Activated naive CD4-positive, alpha-beta T cell treated with anti-CD3 and anti-CD28 coated beads, Interleukin-2, amount 50 U/mL, for 72 hours (primary cell): ENCODE measurements at places on chromosomes 3 and 15. TPM values are rescaled to one million over a fixed set of nuclear protein-coding genes. Genes with fewer than 3 reads are reported as not detected.

- no peak for DNase-seq
Measured at GRCh38 chr3:191959876-191960413, 499.0 kb downstream of the PYDC2 start.

CHDH gene
- total RNA-seq = 0.02 TPM

DNA sequence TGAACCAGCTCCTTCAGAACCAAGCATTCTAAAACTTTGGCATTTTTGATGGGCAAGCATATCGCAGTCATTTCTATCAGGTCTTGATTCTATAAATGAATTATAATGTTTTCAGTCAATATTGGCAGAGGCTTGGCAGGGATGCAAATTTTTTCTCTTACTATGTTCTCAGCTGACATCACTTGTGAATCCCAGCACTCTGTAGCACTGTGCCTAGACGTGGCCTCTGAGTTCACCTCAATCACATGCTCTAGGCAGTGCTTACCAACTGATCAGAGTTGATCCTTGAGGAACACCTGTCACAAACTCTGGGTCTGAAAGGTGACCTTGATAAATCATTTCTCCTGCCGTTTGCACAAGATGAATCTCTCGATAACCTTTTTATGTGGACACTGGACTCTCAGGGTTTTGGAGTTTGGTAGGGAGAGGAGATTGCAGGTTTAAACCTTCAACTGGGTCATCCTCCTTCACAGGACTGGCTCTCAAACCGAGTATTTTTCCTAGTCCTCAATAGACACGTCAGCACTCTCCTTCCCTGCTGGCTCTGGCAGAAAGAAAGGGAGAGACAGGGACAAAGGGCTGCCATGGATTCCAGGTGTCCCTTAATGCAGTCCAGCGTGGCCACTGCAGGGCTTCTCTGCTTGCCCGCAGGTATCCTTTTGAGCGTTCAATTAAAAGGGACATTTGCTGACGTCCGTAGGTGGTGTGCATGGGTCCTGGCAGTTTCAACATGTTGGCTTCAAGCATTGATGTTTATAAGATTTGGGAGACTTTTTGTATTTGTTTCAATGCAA is 222.3 kb upstream of the CMC1 start:
- DNase-seq = no peak

DNA sequence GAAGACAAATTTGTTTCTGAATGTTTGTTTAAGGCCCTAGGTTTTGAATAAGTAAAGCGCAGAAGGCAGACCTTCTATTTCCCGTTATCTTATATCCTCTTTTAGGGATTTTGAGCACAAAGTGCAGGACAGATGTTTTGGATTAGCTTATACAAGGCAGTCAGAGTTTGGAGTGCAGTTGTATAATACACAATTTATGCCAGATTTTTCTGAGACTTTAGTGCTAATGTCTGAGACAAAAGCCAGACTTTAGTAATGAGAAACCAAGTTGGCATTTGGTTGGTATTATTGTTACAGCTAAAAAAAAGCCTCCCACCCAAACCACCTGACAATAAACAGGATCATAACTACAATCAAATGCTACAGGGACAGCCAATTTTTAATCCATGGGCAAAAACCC is 309.9 kb upstream of the SATB1 start:
- no peak for DNase-seq

ADAMTS9 gene
- not detected for total RNA-seq

DNA sequence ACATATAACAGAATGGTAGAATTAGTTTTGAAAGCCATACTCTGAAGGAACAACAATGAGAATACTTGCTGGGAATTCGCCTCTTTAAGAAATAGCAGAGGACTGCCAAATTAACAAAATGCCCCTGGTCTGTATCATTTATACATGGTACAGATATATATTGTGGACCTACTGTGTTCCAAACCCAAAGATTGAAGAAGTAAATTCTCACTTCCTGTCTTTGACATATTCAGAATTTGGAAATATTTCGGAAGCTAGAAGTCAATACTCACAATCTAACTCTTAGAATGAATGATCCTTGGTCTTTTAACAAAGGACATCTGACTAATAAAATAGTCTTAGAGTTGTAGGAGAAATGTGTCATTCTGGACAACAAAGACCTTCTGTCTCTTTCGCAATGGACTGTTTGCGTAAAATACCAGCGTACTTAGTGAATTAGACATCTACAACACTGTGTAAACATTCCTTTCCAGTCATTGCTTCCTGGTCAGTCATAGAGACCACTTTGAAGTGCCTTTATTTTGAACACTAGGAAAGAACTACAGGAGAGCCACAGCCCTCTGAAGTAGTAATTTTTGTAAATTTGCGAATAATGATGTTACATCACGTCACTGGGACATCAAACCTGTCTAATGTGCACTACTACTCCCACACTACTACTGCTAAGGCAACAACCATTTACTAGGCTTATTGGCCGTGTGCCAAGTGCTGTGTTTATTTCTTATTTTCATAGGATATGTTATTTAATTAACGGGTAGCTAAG is 68.0 kb downstream of the CHL1 start:
- no peak for DNase-seq

DNA sequence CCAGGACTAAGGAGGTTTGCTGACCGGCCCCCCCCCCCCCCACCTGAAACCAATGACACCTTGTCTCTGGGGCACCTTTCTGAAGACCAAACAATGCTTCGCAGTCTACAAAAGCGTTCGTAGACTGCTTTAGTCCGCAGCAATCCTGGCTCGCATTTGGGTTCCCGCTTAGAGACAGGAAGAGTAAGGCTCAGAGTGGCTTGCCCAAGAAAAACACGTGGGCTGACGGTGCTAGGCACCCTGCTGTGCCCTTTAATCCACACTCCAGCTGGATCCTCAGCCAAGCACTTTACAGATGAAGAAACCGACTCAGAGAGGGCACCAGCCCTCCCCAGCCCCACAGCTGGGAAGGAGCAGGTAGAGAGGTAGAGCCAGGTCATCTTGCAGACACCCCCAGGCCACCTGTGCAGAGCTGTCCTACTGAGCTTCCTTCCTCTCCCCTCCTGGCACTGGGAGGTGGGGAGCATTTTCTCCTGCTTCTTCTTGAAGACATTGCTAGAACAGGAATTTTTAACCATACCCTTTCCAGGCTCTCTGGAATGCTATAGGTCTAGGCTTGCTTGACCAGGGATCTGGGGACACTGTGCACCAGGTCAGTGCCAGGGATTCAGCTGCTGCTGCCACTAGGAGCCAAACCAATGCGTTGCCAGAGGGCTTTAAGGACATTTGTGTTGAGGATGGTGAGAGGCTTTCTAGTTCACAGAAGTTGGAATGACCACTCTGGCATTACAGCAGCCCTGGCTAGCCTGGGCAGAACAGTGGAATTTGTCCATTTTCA is 1.0 kb upstream of the KLF15 start:
- no peak for DNase-seq

DNA sequence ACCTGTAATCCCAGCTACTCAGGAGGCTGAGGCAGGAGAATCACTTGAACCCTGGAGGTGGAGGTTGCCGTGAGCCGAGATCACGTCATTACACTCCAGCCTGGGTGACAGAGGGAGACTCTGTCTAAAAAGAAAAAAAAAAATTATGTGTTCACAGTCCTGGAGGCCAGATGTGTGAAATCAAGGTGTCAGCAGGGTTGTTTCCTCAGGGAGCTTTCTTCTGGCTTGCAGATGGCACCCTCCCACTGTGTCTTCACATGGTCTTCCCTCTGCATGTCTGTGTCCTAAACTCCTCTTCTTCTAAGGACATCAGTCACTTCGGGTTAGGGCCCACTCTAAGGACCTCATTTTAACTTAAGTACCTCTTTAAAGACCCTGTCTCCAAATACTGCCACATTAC is 56.1 kb upstream of the UBE2E1 start:
- DNase-seq = no peak

DNA sequence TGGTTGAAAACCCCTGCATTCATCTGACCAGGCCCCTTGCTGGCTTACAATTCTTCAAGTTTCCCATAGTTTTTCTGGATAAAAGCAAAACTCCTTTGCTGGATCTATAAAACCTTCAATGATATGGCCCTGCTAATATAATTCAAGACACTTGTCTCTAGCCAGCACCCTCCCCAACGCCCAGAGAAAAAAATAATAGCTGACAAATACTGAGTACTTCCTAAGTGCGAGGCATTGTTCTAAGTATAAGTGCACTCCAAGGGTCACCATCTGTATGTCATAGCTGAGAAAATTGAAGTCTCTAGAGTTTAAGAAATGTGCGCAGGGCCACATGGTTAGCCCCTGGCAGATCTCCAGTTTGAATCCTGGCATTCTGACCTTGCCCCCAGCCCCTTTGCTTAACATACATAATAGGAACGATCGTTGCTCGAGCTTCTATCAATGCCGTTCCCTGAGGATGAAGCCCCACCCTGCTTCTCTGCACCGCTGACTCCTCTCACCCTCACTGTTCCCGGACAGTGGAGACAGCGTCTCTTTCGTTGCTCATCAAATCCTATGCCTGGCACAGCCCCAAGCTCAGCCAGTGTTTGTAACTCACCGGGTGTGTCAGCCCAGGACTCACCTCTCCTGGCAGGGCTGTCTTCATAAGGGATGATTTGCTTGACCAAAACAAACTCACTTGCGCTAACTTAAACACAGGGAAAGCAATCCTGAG is 377.1 kb upstream of the PROK2 start:
- DNase-seq = no peak

PRSS50 gene
- total RNA-seq = not detected

GRCh38 chr3:64149886-64150285 is 75.4 kb downstream of the PRICKLE2 start:
- no peak for DNase-seq

DNA sequence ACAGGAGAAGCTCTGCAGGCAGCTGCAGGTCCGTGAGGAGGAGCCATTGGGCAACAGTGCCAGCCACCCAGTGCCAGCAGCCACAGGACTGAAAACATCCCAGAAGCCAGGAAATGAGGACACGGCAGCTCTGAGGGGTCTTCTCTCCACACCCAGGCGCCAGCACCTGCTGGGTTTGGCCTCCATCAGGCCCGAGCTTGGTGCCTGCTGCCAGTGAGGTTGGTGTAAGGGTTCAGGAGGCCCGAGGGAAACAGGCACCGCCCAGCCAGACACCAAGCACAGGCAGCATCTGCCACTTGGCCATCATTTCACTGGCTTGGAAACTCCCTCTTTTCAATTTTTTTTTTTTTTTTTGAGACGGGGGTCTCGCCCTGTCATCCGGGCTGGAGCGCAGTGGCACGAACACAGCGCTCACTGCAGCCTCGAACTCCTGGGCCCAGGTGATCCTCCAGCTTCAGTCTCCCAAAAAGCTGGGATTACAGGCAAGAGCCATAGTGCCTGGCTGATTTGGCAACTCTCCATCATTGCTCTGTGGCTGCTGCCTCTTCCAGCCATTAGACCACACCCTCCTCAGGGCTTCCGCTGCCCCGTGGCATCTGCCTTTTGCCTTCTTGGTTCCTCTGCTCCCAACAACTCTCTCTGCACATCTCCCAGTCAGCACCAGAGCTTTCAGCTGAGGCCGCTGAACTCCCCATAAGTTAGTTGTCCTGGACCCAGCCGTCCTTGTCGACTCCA is 1.5 kb upstream of the ITIH3 start:
- DNase-seq = no peak

GRCh38 chr15:90240856-90241255 is 6.8 kb downstream of the GDPGP1 start:
- DNase-seq = no peak

- no peak for DNase-seq
Measured at GRCh38 chr3:105518203-105518602, 151.5 kb downstream of the ALCAM start.

CPLX3 gene
- 0.25 TPM for total RNA-seq

- DNase-seq = no peak
Measured at GRCh38 chr15:88897142-88897455, 1.8 kb upstream of the HAPLN3 start.

DNA sequence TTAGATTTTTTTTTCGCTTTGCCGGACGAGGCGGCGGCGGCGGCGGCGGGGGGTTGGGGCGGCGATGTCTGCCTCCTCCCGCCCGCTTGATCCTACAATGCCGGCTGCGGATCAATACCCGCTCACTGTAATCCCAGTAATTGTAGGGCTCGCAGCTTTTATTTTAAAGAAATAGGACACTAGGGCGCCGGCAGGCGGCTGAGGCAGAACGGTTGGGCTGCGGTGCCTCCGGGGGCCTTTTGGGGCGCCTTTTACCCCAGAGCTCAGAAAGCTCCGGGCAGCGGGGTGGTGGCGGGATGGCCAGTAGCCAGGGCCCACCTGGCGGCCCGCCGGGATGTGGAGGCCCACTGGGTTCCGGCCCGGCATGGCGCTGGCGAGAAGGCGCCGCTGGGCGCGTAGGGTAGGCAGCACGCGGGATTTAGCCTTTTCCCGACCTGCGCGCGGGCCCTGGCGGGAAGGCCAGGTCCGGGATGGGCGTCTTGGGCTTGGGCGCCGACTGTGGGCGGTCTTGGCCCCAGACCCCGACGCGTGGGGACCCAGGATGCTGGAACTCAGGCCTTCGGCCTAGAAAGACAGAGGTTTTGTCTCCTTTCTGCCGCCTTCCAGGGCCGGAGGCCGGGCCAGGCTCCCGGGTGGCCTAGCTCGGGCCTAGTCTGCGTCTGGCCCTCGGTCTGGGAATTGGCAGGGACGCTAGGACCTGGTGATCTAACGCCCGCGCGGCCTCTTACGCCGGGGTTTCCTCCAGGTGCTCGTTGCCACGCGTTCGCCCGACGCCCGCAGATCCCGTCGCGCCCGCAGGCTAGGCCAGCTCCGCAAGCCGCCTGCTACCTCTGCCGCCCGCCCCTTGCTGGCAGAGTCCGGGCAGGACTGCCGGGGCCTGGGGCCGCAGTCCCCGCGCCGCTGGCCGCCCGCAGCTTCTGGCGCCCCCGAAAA is 15.5 kb upstream of the ONECUT1 start:
- DNase-seq = no peak

LRRC49 gene
- total RNA-seq = not detected

DNA sequence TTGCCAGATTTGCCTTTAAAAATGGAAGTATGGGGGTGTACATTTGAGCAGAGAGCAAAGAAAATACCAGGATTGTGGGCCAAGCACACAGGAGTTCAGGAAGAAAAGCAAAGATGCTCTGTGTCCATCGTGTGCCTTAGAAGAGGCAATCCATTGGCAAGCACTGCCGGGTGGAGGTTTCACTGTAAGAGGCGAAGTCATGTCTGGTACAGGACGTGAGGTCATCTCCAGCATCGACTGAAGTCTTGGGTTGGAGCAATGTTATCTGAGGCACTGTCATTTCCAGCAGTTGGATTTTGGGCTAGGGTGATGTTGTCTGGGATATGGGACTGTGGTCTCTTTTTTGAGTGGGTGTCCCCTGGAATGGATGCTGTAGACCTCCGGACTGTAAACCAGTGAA is 4.8 kb upstream of the RGMA start:
- DNase-seq = no peak

DNA sequence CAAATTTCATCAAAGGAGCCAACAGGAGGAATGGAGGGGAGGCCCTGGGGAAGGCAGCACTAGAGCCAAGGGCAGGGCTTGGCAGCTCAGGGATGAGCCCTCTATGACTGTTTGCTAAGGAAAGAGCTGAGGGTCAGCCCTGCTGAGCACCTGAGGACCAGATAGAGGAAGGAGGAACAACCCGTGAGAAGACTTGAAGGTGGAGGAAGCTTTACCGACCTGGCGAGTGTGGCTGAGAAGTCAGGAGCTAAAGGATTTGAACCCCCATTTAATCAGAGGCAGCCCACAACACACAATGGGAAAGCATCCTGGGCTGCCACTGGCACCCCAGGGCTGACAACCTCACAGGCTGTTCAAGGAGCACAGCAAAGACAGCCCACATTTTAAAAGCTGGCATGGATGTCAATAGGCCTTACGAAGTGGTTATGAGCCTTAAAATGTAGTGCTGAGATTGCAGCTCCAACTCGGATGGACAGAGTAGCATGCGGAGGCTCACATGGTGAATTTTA is 20.7 kb upstream of the LRRC2 start:
- DNase-seq = no peak

- DNase-seq = no peak
Measured at GRCh38 chr3:127194601-127195187, 1.8 kb downstream of the PRR23E start.

- DNase-seq = no peak
Measured at GRCh38 chr3:194142156-194142910, 6.4 kb downstream of the HES1 start.

TMC3 gene
- not detected for total RNA-seq
